H9 (cell line): ENCODE measurements at places on chromosomes 7 and 10. TPM values are rescaled to one million over a fixed set of nuclear protein-coding genes. Genes with fewer than 3 reads are reported as not detected.

DNA sequence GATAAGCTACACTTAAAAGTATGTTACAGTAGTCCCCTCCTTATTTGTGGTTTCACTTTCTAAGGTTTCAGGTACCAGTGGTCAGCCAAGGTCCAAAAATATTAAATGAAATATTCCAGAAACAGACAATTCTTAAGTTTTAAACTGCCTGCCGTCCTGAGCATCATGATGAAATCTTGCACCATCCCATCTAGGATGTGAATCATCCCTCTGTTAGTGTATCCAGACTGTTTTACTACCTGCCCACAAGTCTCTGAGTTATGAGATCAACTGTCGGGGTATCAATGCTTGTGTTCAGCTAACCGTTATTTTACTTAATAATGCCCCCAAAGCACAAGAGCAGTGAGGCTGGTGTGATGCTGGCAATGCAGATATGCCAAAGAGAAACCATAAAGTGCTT is 11.4 kb downstream of the KDM7A start:
- no peaks in the 10 kb centered on the region for H3K27me3 ChIP-seq
- DNase-seq = no peak
- H3K4me1 ChIP-seq = no peaks in the 10 kb centered on the region
- H3K27ac ChIP-seq = no peak overlapping the region

DNA sequence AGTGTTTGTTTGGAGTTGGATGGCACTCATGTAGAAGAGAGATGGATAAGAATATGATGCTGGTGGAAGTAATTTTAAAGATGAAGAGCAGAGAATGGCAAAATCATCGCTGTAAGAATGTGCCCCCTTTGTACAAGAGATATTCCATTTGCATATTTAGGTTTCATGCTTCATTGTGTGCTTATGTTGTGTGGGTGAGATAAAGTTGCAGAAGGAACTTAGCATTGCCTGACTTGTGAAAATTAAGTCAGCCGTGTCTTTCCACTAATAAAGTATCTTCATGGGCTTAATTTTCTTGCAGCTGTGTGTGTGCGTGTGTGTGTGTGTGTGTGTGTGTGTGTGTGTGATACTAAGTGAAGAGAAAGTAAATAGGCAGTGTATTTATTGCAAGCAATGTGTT is 381.9 kb downstream of the OTUD1 start:
- DNase-seq = no peak
- no peak overlapping the region for H3K4me3 ChIP-seq
- no peaks in the 10 kb centered on the region for H3K27me3 ChIP-seq
- no peaks in the 10 kb centered on the region for H3K36me3 ChIP-seq

Gene WNT8B
- total RNA-seq = not detected in 2 replicates

GRCh38 chr7:372932-373791 is 83.2 kb downstream of the FOXL3 start:
- H3K36me3 ChIP-seq = peaks cover 1% of the 10 kb centered on the region; the same call in 1 of the 3 replicates
- no peak overlapping the region for H3K4me3 ChIP-seq
- H3K27ac ChIP-seq = no peak overlapping the region
- H3K27me3 ChIP-seq = no peaks in the 10 kb centered on the region
- H3K4me1 ChIP-seq = no peaks in the 10 kb centered on the region

GRCh38 chr10:71397296-71398212 is 834 bp downstream of the CDH23 start:
- peaks cover 3% of the 10 kb centered on the region; the same call in 1 of the 2 replicates for H3K4me1 ChIP-seq
- H3K4me3 ChIP-seq = peak overlapping the region; percentile 60
- no peak for DNase-seq
- H3K27ac ChIP-seq = no peak overlapping the region
- peaks cover 1% of the 10 kb centered on the region; the same call in 1 of the 3 replicates for H3K36me3 ChIP-seq

GRCh38 chr7:111718886-111719285 is 156.6 kb upstream of the IMMP2L start:
- H3K27me3 ChIP-seq = no peaks in the 10 kb centered on the region; the same call in 1 of the 2 replicates
- H3K4me1 ChIP-seq = no peaks in the 10 kb centered on the region
- H3K4me3 ChIP-seq = no peak overlapping the region
- H3K36me3 ChIP-seq = peaks cover 12% of the 10 kb centered on the region
- no peak overlapping the region for H3K27ac ChIP-seq

Gene KEL
- total RNA-seq = 0.72 and 1.5 TPM in 2 replicates

Gene SSMEM1
- total RNA-seq = not detected in 2 replicates

Gene PLXNA4
- 0.20 and 0.35 TPM in 2 replicates for total RNA-seq

DNA sequence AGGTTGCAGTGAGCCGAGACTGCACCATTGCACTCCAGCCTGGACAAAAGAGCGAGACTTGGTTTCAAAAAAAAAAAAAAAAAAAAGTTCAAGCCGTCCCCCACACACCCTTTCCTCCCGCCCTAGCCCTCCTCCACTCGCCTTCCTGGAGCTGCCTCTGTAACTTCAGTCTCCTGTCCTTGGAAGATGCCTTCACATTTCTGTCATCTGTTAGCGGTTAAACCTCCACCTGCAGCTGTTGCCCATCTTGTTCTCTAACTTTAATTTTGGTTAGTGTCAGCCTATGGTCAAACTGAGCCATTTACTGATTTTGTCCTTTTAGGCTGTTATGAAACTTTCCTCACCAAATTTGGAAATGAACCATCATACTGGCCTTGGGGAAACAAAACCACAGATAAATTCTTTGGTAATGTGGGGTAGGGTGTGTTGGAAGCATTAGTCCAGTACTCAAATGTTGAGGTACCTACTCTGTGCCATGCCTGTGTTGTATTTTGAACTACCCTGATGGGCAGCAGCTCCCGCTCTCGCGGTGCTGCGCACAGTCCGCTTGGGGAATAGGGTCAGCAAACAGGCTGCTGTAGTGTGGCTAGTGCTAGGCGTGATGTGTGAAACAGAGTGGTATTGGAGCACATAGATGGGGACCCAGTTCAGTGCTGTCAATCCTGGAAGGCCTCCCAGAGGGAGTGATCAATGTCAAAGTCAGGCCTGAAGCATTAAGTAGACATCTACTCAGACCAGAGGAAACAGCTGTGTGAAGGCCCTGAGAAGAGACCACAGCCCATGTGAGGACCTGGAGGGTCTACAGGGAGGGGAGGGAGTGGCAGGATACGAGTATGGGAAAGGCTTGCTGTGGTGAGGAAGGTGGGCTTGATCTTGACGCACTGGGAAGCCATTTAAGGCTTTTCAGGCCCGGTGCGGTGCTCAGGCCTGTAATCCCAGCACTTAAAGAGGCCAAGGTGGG is 26.9 kb downstream of the SFXN4 start:
- no peaks in the 10 kb centered on the region for H3K4me1 ChIP-seq
- no peak overlapping the region for H3K27ac ChIP-seq
- H3K4me3 ChIP-seq = no peak overlapping the region
- no peak for DNase-seq

Gene PRR15
- total RNA-seq = 15.1 and 15.5 TPM in 2 replicates

DNA sequence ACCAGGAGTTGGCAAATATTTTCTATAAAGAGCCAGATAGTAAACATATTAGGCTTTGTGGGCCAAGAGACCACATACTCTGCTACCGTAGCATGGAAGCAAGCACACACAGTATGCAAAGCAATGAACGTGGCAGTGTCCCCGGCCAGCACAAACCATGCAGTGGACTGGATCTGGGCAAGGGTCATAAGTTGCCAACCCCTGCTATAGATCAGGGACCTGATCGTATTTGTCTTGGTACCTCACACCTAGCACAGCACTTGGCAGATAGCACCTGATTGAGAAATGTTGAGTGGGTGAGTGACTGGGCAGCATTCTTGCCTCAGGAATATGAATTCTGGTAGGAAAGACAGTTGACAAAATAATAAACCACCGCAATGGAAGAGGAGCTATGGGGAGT is 331.9 kb downstream of the FGFR2 start:
- no peaks in the 10 kb centered on the region; the same call in 1 of the 2 replicates for H3K27me3 ChIP-seq
- no peaks in the 10 kb centered on the region for H3K4me1 ChIP-seq
- no peaks in the 10 kb centered on the region for H3K36me3 ChIP-seq
- no peak overlapping the region for H3K27ac ChIP-seq

DNA sequence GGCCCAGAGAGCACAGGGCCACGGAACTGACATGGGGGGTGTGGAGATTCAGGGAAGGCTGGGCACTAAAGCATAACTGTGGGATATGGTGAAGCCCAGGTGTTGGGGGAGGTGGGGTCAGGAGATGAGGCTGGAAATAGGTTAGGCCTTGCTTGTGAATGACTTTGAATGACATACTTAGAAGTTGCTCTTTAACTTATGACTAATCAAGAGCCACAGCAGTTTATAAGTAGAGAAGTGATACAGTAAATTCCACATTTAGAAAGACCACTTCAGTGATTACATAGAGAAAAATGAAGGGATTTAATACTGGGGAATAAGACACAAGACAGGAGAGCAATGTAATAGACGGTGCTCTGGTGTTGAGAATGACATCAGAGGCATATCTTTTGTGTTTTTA is 120.8 kb upstream of the SEC61G start:
- no peaks in the 10 kb centered on the region for H3K36me3 ChIP-seq
- no peak for DNase-seq
- H3K4me3 ChIP-seq = no peak overlapping the region
- no peaks in the 10 kb centered on the region for H3K27me3 ChIP-seq
- H3K4me1 ChIP-seq = peaks cover 4% of the 10 kb centered on the region

DNA sequence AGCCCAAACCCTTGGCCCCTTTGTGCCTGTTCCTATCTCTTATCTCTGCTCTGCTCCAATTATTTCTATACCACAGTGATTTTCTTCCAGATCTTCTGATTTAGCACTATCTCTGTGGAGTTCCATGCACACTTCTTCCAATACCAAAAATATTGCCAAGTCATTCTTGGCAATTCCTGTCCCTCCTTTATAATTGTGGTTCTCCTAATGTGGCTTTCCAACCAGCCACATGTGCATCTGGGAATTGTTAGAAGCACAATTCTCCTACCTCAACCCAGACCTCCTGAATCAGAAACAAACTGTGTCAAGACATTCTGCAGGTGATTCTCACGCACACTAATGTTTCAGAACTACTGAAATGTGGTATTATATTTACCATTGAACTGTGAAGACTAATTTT is 447.8 kb upstream of the IGFBP3 start:
- no peak overlapping the region for H3K27ac ChIP-seq
- no peaks in the 10 kb centered on the region for H3K36me3 ChIP-seq

GRCh38 chr7:105853931-105854419 is 22.4 kb downstream of the ATXN7L1 start:
- H3K36me3 ChIP-seq = no peaks in the 10 kb centered on the region
- no peak overlapping the region for H3K4me3 ChIP-seq
- no peak for DNase-seq
- H3K4me1 ChIP-seq = peaks cover 16% of the 10 kb centered on the region; the same call in 1 of the 2 replicates

DNA sequence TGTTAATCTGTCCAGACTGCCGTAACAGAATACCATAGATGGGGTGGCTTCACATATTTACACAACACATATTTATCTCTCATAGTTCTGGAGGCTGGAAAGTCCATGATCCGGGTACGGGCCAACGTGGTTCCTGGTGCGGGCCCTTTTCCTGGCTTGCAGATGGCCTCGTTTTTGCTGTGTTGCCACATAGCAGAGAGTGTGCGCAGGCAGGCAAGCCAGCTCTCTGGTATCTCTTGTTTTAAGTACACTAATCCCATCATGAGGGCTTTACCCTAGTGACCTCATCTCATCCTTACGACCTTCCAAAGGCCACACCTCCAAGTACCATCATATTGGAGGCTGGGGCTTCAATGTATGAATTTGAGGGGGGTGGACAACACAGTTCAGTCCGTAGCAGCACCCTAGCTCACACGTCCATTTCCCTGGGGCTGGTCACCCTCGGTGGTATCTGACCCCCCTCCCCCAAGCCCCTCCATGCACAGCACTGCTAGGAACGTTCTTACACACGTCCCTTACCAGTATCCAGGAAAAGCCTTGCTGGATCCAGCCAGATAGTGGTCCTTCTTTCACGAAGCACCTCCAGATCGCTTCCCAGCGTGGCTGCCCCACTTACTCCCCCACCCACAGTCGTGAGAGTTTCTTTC is 21.5 kb downstream of the CUX1 start:
- peaks cover 5% of the 10 kb centered on the region for H3K36me3 ChIP-seq
- no peak overlapping the region for H3K27ac ChIP-seq
- no peak overlapping the region for H3K4me3 ChIP-seq
- DNase-seq = no peak

Gene PIP
- total RNA-seq = not detected in 2 replicates

DNA sequence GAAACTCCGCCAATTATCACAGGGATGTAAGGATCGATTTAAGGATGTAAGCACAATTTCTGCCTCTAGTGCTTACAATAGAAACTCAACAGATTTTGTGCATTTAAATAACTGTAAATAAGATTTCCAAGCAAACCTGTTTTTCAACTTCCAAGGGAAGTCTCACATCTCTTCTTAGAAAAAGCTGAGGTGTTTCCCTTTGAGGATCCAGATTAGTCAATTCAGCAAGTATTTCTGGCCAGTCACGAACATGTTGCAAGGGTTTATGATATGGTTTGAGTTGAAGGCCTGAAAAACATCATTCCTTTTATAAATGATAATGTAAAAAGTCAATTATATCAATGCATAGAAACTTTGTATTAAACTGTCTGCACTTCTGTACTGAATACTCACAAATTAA is 23.9 kb downstream of the KRIT1 start:
- DNase-seq = no peak
- H3K27me3 ChIP-seq = no peaks in the 10 kb centered on the region
- H3K27ac ChIP-seq = no peak overlapping the region
- H3K36me3 ChIP-seq = peaks cover 22% of the 10 kb centered on the region; the same call in 2 of the 3 replicates

DNA sequence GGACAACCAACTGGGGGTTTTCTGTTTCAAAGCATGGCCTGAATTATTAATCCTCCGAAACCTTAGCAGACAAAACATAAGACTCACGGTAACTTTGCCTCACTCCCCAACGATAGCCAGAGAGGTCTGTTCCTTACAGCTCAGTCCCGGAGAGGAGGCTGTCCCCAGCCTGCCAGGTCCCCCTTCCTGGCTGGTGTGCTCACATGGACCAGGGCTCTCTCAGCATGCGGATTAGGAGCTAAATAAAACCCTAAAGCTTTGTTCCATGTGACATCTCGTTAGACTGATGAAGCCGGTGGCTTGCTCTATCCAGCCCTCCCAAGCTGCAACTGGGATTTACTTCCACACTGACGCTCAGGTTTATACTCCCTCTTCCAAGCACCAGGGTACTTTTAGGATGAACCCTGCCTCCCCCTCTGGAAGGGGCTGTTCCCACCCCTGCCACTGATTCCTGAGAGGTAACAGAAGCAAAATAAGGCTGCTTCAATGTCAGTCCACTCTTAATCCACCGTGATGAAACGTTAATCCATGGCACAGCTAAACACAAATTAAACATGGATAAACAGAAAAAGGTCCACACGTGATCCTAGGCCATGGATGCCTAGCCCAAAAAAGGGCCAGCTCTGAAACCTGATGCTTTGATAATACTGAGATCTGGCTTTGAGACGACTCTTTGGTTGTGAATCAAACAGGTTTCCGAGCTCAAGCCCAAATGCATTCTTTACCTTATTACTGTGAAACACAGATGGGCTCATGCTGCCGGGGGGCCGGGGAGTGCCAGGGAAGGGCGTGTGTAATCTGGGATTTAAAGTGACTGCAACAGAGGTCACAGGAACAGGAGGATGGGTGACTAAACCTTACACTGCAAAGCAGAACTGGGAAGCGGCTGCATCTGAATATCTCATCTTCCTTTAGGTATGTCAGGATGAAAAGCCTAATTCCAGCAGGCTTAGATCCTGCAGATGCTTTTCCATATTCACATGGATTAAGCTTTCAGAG is 86.2 kb downstream of the ZRANB1 start:
- H3K4me3 ChIP-seq = no peak overlapping the region

GRCh38 chr7:135744938-135745702 is 3.5 kb downstream of the FAM180A start:
- no peaks in the 10 kb centered on the region for H3K4me1 ChIP-seq
- H3K27ac ChIP-seq = no peak overlapping the region
- H3K4me3 ChIP-seq = no peak overlapping the region
- no peaks in the 10 kb centered on the region for H3K36me3 ChIP-seq
- DNase-seq = no peak

Gene TSPAN12
- 6.6 and 8.7 TPM in 2 replicates for total RNA-seq

Gene TLX1
- total RNA-seq = not detected in 2 replicates
